ENCODE measurements at places on chromosomes 1 and 21.

DNA sequence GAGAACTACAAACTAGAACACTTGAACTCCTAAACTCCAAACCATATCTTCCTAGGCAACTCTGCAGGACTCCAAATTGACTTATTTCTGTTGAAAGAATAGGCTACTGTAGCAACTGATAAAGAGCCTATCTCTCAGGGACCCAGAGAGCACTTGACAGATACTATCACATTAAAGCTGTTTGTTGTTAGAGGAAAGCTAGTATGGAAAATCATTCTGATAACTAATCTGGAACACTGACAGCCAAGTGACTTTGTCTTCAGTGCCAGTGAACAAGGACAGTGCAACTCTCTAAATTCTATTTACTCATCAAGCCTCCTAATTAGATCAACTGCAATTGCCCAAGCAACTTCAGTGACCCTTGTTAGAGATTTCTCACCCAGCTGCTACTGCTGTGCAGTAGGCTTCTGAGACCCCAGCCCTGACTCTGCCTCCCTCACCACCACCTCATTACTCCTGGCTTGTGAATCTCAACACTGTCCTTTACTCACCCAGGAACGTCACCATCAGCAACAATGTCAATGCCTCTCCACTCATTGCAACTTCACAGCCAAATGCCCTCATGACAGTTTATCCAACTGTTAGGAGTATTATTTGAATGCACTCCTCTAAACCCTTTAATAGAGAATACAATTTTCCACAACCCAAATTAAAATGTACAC is 7.4 kb upstream of the RGS13 start:
- DNase-seq: no peak

GRCh38 chr1:93904228-93904627 is 5.0 kb downstream of the GCLM start:
- DNase-seq: no peak

GRCh38 chr1:33232716-33233115 is 23.6 kb upstream of the ZNF362 start:
- no peak for DNase-seq

GRCh38 chr21:19702726-19703125 is 1295.5 kb upstream of the NCAM2 start:
- DNase-seq: no peak

- no peak for DNase-seq
Measured at GRCh38 chr1:182368903-182369302, 22.7 kb downstream of the GLUL start.

DNA sequence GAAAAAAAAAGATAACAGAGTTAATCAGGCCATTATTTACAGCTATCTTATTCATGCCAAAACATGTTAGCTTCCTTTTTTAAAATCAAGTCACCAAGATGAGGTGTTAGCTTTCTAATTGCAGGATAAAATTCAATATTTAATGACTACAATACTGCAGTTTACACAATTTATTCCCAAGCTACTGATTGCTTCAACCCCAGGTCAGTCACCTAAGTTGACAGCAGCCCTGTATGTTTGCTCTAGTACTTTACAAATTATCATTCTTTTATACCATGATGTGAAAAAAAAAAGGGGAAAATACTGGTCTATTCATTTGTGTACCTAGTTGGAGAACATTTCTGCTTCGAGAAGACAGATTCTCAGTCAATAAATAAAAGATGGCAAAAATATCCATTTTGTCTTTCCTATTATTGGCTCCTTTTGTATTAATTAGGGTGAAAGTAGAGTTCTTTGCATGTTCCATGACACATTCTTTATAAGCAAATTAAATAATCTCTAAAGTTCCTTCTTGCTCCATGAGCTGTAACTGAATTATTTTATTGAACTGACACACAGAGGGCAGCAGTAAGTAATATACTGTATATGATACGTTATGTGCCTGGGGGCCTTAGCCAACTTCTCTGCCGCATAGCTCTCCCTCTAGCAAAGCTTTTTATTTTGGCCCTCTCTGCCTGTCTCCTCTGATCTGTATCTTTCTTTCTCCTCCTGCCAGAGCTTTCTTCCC is 48.0 kb downstream of the DIPK1A start:
- no peak for DNase-seq

DNA sequence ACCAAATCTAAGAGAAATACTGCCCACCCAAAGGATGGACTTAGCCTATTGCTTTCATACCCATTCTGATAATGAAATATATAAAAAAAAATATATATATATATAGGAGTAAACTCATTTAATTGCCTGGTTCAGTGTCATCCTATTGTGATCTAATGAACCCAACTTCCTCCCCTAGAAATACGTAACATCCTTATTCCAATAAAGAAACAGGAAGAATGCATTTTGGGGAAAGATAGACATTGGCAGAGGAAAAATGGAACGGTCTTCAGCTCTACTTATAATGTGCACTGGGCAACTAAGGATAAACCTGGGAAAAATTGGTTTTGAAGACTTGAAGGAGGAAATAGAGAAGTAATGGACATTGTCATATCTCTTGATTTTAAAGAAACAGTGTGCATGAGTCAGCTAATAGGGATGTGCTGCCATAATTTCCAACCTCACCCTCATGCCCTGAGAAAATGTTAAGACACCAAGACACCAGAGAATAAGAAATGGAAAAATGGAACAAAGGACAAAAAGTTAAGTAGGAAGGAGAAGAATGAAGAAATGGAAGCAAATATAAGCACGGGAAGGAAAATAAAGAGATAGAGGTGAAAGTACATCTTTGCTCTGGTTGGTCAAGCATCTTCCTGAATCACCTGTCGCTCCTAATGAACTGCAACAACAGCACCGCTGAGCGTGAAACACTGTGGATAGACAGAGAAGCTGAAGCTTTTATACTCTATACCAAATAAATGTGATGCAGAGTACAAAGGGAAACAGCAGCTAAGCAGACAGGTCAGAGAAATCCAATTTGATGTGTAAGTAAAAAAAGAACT is 5.4 kb downstream of the UBR4 start:
- no peak for DNase-seq

DNA sequence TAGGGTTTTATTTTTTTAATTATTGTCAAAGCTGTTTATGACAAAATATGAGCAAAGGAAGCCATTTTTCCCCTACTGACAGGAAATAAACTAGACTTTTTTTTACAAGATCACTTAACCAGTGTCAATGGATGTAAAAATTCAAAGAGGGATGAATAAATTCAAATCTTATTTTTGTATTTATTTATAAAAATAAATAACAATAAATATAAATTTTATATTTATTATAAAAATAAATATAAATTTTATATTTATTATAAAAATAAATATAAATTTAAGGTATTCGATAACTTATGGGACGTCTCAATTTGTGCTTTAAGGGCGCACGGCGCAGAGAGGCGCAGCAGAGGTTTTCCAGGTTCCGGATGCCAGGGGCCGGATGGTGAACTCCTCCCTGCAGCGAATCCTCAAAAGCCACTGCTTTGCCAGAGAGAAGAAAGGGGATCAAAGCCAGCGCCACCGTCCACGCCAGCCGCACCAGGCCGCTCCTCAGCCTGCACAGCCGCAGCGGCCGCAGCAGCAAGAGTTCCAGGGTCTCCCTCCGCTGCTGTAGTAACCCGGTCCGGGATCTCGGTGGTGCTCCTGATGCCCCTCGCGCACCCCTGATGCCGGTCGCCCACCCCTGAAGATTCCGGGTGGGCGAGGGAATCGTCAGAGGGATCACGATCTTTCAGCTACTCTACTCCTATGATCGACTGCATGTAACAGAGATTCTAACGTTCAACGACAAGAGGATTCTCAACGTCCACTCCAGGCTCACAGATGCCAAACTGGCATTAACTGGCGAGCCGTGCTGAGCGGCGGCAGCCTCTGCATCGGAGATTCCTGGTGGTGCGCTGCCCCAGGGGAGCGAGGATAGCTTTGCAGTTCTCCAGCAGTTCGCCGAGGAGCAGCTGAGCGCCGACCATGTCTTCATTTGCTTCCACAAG is 28.5 kb upstream of the RLF start:
- DNase-seq: no peak

- no peak for DNase-seq
Measured at GRCh38 chr1:15399710-15400109, 10.0 kb upstream of the EFHD2 start.

GRCh38 chr1:59698386-59698785 is 116.4 kb upstream of the HOOK1 start:
- DNase-seq: no peak

GRCh38 chr1:106956721-106957120 is 99.8 kb upstream of the PRMT6 start:
- DNase-seq: no peak

GRCh38 chr1:150516616-150517015 is 1.1 kb downstream of the FALEC start:
- DNase-seq: no peak

DNA sequence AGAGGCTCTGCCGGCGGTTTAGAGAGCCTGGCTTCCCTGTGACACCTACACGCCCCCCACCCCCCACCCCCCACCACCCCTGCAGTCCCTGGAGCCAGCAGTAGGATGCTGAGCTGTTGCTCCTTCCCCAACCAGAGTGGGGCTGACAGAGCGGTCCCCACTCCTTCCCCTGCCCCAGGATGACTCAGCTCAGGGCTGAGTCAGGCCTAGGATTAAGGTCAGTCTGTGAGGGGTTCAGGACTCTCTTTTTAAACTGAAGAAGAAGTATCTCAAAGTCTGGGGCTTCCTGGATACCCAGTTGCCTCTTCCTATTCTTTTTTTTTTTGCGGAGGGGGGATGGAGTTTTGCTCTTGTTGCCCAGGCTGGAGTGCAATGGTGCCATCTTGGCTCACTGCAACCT is 19.1 kb downstream of the DMBX1 start:
- DNase-seq: no peak

DNA sequence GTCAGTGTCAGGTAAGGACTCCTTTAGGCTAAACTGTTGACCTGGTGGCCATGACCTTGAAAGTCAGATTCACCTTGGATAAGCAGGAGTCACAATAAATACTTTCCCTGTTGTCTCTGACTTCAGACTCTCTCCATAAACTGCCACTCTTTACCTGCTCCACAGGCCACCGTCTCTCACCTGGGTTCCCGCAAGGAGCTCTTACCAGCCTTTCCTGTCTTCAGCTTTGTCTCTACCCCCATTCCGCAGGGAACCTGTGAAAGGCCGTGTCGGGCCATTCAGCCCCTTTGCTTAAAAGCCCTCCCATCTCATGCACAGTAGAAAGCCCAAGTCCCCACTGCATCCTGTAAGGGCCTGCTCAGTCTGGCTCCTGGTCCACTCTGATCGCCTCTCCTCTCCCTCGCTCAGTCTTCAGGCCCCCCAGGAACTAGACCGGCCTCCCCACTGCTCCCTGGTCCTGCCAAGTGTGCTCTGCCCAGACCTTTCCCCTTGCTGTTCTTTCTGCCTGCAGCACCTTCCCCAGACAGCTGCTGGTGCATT is 79.5 kb downstream of the ACTL8 start:
- DNase-seq: no peak

GRCh38 chr1:82879701-82880305 is 1079.1 kb downstream of the ADGRL2 start:
- no peak for DNase-seq

GRCh38 chr1:89660224-89661061 is 27.5 kb downstream of the LRRC8C start:
- no peak for DNase-seq

GRCh38 chr1:21379571-21379970 is 60.4 kb upstream of the NBPF3 start:
- DNase-seq: no peak

DNA sequence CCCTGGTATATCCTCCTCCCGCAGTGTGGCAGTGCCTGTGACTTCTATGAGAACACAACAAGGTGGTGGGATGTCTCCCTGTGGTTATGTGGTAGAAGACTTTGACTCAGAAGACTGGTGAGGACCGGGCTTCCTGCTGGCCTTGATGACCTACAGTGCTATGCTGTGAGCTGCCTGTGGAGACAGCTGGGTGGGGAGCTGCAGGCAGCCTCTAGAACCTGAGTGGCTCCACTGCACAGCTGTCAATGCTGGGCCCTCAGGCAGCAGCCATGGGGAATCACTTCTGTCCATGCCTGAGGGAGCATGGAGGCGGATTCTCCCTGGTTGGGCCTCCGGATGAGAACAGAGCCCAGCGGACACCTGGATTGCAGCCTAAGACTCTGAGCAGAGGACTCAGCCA is 14.9 kb downstream of the SLC1A7 start:
- DNase-seq: no peak

GRCh38 chr1:96206451-96206850 is 515.1 kb upstream of the PTBP2 start:
- no peak for DNase-seq

DNA sequence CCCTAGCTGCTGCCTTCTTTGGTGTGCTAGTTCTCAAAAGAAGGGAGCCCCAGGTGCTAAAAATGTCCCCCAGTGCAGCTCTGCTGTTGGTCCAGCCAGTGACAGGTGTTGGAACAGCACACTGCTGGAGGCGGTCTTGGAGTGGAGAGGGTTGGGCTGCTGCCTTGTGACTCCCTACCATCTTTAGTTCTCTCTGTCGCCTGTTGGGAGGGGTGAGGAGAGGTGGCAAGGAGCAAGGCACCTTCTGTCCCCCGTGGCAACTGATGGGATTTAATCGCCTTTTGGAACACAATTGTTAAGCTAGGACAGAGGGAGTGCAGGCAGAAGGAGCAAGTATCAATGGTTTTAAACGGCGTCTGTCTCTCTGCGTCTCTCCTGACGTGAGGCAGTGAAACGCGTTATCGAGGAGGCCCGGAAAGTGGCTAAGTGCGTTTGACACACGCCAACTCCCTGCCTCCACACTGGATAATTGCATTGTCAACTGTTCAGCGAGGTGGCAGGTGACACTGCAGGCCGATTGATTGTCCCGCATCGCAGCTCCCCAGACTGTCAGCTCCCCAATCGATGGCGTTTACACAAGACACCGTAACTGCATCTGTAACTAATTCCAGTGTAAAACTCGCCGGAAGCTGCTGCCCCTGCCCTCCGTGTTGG is 34.0 kb downstream of the TMEM53 start:
- no peak for DNase-seq

DNA sequence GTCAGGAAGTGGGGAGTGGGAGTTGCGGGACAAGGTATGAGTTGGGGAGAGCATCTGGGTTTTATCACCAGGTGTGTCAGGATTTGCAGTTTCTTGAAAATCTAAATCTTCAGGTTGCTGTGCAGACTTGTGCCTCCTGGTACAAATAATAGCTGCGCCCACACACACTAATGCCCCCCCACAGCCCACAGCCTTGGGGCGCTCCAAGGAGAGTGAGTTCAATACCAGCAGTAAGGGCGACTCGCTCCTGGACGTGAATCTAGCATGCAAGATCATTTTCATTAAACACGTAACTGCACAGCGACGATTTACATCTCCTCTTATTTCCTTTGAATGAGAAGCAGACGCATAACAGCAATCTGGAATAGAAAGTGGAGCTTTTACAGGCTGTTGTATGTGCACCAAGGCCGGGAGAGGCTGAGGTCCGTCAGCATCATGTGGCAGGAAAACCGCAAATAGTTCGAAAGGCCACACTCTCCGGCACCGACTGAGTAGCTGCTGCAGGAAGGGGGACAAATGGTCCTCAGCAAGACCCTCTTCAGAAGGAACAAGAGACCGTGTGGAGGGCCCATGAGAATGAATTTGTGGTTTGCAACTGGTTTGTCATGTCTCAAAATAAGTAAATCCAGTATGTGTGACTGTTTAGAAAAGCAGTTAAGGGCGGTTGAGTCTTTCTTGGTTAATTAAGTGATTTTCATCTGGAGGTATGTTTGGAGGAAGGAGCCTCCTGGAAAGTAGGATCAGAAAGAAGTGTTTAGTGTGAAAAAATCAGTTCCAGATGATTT is 439.5 kb downstream of the SMYD3 start:
- no peak for DNase-seq

Data from stimulated activated CD4-positive, alpha-beta T cell treated with anti-CD3 and anti-CD28 coated beads, Interleukin-1b, Interleukin-23, amount 100 ng/mL, for 1 hour (primary cell).